ENCODE measurements at places on chromosomes 1 and 21. TPM values are rescaled to one million over a fixed set of nuclear protein-coding genes. Genes with fewer than 3 reads are reported as not detected.

CACNA1S gene
- not detected for total RNA-seq

GRCh38 chr1:172778456-172779455 is 119.9 kb downstream of the FASLG start:
- DNase-seq: no peak

XCL1 gene
- total RNA-seq: not detected

DNA sequence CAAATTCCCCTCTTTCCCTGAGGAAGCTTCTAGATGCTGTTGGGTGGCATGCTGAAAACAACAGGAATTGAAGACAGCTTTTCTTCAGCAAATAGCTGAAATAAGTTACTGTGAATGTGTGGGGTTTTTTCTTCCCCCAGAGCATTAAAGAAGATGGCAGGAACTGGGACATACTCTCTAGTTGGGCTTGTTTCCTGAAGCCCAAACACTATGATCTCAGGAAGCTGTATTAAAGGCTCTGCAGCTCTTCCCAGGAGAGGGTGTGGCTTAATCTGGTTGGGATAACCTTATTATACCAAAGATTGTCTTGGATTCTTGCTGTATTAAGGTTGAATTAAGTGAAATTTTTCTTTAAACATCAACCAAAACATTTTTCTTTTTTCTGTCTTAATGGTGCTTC is 64.9 kb upstream of the LMO4 start:
- no peak for DNase-seq

GRCh38 chr1:6918925-6919511 is 133.8 kb downstream of the CAMTA1 start:
- no peak for DNase-seq

DNA sequence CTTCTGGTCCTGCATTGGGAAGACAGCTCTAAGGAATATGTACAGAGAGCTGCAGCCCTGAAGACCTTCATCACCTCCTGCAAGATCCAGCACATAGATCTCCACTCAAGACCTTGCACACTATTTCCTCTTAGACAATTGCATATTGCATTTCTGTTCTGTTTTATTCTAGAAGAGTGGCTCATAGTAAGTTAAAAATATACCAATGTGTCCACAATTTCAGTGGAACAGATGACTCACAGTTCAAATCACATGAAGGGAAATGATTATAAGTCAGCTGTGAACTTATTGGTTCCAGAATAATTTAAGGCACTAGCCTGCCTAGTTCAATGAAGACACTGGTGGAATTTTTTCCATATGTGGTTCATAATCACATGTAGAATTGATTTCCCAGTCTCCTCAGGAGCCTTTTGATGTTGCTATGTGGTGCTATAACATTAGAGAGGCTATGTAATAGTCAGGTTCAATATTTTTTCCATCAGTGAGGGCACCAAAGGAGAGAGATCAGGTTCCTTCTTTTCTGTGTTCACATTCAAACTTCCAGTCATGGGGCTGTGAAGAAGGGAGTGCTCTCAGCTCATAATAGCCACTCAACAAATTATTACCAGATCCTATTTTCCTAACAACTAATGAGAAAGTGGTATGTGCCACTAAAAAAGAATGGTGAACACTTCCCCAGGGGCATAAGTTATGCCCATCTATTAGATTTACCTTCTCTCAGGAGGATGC is 9.8 kb upstream of the AK5 start:
- DNase-seq: no peak

PFKFB2 gene
- 6.9 TPM for total RNA-seq

DNA sequence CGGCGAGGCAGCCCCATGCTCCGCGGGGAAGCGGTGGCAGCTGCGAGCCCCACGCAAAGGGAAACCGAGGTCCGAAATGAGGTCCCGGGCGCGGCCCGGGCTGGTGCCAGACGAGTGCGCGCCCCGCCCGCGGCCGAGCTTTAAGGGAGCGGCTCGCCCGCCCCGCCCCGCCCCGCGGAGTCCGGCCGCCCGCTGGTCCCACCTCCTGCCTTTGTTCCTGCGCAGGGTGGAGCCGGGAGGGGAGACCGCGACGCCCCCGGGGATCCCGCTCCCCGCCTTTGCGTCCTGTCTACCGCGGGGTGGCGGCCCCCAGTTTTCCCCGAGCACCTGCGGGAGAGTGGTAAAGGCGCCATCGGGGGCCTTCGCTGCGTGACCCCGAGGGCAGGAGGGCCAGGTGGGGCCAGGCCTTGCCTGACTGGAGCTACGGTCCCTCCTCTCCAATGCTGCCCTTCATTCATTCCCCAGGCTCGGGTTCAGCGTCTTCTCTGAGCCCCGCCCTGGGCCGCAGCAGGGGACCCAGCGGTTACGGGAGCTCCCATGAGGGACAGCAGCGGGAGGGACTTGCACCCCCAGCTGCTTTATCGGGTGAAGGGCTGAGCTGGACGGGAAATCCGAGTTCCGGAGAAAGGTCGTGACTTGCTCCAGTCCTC is at the start of gene HES2:
Gene HES2 (minus strand): TSS at position 116 of the 650 bp plus-strand sequence. CDS start 99 bp downstream, at position 17.
- DNase-seq: no peak

VWA5B1 gene
- not detected for total RNA-seq

CHRNB2 gene
- 0.74 TPM for total RNA-seq

Data from vagina (tissue), 2 donors.